ENCODE measurements at places on chromosomes 11 and 22.
A peak's percentile ranks its signal among the peaks of the same experiment; 100 is the strongest.

- peak; percentile 40 for DNase-seq
Measured at GRCh38 chr11:4826425-4826824, 5.3 kb downstream of the OR51F2 start.

DNA sequence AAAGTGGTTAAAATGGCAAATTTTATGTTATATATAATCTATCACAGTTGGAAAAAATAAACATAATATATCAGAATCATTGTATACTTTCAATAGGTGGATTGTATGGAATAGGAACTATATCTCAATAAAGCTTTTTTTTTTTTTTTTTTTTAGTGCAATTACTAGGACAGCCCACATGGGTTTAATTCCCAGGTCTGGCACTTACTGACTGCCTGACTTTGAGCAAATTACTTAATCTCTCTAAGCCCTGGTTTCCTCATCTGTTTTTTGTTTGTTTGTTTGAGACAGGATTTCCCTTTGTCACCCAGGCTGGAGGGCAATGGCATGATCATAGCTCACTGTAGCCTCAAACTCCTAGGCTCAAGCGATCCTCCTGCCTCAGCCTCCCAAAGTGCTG lies 26.1 kb upstream of the BAIAP2L2 start:
- DNase-seq: no peak

DNA sequence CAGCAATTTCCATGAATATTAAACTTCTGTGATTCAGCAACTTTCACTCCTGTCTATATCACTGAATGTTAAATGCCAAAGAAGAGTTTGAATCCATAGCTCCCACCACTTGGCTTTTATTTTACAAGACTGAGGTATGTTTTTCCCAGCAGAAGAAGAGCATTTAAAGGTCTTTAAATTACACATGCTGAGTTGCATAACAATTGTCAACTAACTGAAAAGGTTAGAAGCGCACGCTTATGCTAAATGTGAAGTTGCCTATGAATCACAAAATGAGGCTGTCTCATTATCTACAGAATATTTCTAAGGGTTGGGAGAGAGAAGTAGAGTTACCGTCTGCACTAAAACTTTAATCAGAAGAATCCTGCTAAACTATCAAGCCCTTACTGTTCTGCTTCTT lies 1086.3 kb downstream of the FAM181B start:
- DNase-seq: no peak

DNA sequence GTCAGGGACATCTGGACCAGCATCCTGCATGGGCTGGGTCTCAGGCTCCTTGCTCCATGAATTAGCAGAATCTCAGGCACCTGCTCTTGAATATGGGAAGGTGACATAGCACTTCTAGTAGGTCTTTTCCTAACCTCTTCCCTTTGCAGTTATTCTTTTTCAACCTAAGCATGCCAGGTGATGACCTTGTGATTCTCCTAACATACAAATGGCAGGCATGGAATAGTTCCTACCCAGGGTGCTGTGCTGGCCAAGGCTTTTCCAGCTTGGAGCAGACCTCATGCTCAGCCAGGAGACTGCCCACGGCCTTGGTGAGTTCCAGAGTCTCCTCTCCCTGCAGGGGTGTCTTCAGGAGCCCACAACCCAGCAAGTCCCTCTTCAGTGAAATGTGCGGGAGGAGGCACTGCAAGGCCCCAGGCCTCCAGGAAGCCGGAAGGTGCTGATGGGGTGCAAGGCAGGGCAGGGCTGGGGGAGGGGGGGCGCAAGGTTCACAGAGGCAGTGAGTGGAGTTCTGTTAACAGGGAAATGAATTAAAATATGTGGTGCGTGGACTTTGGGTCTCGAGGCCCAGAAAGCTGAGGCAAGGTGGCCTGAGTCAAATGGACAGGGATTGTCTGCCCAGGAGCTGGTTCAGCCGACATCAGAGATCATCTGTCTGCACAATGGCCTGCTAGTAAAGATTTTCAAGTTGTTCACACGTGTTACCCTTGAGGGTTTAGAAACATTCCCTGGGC lies 75.9 kb upstream of the SEPTIN5 start:
- no peak for DNase-seq

DNA sequence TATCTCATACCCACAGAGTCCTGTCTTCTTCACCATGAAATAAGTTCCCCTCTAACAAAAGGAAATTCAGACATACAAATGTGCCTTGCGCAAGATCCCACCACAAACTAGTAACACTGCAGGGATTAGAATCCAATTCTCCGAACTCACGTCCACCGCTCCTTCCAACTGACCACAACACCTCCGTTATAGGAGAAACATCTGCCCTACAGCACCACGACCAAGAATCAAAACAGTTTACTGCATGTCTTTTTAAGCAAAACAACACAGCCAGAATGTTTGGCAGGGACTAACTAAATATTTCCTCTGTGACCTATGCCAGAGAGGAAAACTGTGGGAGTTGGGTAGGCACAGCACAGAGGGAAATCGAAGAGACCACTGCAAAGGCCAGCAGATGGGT lies 72.7 kb upstream of the AKIP1 start:
- no peak for DNase-seq

DNA sequence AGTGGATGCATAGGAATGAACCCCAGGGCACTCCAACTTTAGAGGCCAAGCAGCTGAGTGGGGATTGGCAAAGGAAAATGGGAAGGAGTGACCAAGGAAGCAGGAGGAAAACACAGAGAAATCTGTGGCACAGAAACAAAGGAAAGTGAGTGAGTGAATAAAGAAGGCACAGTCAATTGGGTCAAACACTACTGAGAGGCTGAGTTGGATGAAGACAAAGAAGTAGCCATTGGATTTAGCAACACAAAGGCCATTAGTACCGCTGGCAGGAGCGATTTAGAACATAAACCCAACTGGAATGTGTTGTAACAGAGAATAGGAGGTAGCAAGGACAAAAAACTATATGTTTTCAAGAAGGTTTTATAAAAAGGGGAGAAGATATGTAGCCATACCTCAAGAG lies 6.6 kb upstream of the NXPE1 start:
- no peak for DNase-seq

GRCh38 chr11:128735935-128736605 lies 42.2 kb downstream of the FLI1 start:
- no peak for DNase-seq

- no peak for DNase-seq
Measured at GRCh38 chr22:27501191-27501936, 300.2 kb downstream of the MN1 start.

- DNase-seq: no peak
Measured at GRCh38 chr11:128036006-128036405, 551.4 kb downstream of the ETS1 start.

GRCh38 chr11:69066122-69067112 lies 17.7 kb downstream of the TPCN2 start:
- DNase-seq: no peak

- no peak for DNase-seq
Measured at GRCh38 chr11:9150501-9150900, 59.1 kb upstream of the SCUBE2 start.

DNA sequence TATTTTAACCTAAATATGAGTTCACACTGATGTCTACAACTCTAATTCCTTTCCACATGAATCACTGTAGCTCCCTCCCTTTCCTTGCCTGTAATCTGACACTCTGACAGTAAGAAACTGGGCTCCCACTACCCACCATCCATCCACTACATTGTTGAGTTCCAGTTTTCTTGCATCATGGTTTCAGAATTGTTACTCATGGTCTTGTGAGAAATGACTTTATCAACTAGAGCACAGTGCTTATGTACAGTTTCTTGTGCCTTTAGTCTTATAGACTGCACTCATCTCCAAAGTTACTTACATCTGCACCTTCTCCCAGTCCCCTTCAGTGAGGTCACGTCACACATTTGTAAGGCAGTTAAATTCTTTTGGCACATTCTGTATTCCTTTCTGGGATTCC lies 78.6 kb downstream of the RTL6 start:
- DNase-seq: no peak

- no peak for DNase-seq
Measured at GRCh38 chr22:31530823-31531195, 34.5 kb downstream of the SFI1 start.

DNA sequence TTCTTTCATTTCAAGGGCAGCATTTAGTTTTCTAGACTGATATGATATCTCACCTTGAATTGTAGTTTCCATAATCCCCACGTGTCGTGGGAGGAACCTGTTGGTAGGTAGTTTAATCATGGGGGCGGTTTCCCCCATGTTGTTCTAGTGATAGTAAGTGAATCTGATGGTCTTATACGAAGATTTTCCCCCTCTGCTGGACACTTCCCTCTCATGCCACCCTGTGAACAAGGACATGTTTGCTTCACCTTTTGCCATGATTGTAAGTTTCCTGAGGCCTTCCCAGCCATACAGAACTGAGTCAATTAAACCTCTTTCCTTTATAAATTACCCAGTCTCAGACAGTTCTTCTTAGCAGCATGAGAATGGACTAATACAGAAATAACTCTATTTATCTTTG lies 851.1 kb upstream of the FAT3 start:
- DNase-seq: no peak

- no peak for DNase-seq
Measured at GRCh38 chr11:62882431-62882749, 1.7 kb downstream of the SLC3A2 start.

DNA sequence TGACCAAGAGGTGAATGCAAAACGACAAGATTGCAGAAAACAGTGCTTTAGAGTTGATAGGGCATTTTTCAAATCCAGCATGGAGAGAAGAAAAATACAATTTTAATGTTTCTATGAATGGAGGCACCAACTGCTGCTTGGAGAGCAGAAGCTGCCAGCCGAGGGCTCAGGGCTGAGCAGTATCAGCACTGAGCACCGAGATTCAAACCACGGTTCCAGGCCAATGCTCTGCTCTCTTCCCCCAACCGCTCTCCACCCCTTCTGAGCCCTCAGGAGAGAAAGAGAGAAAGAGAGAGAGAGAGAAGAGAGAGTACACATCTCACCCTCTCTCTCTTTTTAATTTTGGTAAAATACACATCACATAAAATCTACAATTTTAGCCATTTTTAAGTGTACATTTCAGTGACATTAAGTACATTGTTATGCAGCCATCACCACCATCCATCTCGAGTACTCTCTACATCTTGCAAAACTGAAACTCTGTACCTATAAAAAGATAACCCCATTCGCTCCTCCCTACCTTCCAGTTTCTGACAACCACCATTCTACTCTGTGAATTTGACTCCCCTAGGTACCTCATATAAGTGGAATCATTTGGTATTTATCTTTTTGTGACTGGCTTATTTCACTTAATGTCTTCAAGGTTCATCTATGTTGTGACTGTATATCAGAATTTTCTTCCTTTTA lies 333.3 kb downstream of the MIAT start:
- DNase-seq: no peak

DNA sequence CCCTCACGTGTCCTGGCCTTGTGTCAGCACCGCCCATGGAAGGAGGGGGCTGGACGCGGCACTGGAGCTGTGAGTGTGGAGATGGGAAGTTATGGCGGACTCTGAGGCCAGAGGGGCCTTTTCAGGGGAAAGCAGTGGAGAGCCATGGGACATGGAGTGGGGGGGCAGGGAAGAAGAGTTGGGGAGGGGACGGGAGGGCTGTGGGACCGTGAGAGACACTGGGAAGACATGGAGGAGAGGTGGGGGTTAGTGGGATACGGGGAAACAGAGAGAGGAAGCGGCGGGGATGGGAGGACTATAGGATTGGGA lies 58.2 kb downstream of the FBXO7 start:
- DNase-seq: no peak

DNA sequence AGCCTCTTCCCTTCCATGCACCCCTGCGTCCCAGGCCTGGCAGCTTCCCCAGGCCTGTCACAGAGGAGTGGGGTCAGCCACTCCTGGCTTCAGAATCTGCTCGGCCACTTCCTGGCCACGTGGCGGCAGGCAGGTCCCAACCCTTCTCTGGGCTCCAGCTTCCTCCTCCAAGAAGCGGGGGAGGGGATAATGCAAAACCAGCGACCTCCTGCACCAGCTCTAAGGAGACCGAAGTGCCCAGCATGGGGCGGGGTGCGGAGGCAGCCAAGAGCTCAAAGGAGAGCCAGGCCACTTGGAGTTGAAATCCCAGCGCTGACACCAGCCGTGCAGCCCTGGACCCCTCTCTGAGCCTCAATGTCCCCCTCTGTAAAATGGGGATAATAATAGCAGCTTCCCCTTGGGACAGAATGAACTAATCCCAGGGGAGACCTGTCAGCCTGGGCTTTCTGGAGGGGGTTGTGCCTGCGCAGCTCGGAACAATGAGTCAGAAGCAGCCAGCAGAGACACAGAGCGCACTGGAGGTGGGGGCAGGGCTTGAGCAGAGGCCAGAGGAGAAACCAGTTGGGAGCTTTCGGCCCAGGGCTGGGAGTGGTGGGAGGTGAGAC lies 22.8 kb upstream of the PICK1 start:
- peak; percentile 56 for DNase-seq

DNA sequence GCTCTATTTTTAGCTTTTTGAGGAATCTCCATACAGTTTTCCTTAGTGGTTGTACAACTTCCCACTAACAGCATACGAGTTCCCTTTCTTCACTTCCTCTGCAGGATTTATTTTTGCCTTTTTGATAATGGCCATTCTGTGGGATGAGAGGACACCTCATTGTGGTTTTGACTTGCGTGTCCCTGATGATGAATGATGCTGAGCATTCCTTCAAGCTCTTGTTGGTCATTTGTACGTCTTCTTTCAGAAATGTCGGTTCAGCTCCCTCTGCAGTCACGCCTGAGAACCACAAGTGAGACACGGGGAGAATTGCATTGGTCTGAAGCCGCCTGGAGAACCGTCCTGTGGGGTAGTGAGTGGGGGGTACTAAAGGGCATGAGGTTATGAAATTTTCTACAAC lies 2.0 kb upstream of the KRTAP5-10 start:
- DNase-seq: peak; percentile 67

GRCh38 chr22:46455446-46455845 lies 82.0 kb downstream of the CELSR1 start:
- DNase-seq: no peak
